ENCODE measurements at places on chromosomes 7 and 10. TPM values are rescaled to one million over a fixed set of nuclear protein-coding genes. Genes with fewer than 3 reads are reported as not detected.

- no peak for DNase-seq
Measured at GRCh38 chr10:72552857-72553256, 73.0 kb downstream of the MICU1 start.

The CYP3A4 gene
- total RNA-seq = not detected

- no peak for DNase-seq
Measured at GRCh38 chr7:155680864-155681263, 36.4 kb downstream of the RBM33 start.

DNA sequence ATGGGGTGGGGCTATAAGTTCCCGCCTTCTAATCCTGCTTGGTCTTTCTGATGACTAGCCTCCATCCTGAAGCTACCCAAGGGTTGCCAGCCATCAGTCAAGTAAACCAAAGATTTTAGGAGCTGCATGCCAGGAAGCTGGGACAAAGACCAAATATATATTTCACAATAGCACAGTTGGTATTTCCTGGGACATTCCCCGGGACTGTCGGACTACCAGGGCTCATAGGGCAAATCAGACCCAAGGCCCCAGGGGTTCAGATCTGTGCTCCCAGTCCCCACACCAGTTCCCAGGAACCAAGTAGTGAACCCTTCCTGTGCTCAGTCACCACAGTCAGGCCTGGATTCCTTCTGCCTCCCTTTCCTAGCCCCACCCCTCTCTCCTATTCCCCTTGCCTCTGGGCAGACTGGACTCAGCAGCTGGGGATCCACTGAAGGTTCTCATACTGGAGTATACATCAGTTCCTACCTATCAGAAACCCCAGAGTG lies 5.7 kb upstream of the CXCL12 start:
- peak; percentile 46 for DNase-seq

DNA sequence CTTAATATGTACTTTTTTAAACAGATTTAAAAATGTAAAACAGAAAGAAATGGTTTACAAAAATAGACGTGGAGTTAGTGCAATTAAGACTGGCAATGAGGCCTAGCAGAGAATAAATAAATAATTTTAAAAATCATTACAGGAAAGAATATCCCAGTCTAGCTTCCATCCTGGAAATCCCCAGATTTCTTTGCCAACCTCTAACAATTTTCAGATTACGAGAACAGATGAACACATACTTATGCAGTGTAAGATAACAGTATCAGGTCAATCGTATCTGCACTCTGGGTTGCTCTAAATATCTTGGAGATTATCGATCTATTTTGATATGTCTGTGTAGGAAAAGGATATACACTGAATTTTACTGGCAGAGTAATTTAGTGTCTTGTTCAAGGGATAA lies 210.5 kb downstream of the SEMA3A start:
- no peak for DNase-seq

The PAPOLB gene
- 0.26 TPM for total RNA-seq

DNA sequence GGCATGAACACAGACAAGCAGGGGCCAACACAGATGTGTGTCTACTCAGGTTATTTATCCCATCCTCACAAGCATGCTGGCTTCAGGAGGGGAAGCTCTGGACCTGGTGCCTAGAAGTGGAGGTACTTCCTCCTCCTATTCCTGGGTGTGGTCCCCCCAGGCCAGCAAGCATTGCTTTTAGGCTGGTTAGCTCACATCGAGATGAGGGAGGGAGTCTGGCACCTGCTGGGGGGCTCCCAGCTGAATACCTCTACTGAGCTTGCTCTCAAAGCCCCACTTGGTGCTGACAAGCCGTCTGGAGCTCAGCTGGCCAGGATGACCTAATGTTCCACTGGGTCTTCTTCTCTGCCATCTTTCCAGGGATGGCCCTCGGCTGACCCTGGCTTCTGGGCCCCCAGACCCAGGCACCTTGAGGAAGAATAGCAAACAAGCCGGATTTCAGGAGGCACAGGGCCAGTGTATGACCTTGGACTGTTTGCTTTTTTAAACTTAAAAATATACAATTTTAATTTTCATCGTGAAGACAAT lies 26.8 kb downstream of the FAM241B start:
- DNase-seq = no peak

DNA sequence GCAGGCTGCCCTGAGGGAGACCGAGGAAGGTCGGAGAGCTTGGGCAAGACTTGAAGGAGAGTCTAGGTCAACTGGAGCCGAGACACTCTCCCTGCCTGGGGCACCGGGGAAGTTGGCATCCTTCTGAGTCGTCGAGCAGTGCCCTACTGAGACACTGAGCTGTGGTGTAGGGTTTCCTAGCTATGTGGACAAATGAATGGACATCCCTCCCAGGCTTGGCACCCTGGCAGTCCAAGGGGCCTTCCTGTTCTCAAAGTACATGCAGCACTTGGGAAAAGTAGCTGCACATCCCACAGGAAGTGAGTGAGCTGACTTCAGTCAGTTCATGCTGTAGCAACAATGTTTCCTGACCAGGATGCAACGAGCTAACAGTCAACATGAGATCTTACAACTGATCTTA lies 57.2 kb upstream of the INPP5A start:
- peak; percentile 16 for DNase-seq

The GIMAP6 gene
- total RNA-seq = 49.2 TPM

- DNase-seq = no peak
Measured at GRCh38 chr7:14021069-14021468, 31.6 kb upstream of the ETV1 start.

DNA sequence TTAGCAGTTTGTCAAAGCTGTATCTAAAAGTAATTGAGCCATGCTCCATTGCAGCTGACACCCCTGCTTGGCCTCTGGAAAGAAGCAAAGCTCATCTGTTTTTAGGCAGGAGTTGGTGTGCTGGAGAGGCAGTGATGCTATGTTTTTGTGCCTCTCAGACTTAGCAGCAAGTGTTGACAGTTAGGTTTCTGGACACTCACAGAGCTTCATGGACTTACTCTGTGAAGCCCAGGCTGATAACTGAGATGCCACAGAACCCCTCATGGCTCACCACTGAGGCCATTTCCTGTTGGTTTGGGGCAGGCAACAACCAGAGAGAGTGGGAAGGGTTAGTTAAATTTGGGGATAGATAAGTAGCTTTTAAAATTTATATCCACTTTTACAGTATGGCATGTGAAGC lies 59.8 kb downstream of the BTAF1 start:
- no peak for DNase-seq

GRCh38 chr7:106767498-106768323 lies 97.4 kb upstream of the PIK3CG start:
- DNase-seq = no peak

DNA sequence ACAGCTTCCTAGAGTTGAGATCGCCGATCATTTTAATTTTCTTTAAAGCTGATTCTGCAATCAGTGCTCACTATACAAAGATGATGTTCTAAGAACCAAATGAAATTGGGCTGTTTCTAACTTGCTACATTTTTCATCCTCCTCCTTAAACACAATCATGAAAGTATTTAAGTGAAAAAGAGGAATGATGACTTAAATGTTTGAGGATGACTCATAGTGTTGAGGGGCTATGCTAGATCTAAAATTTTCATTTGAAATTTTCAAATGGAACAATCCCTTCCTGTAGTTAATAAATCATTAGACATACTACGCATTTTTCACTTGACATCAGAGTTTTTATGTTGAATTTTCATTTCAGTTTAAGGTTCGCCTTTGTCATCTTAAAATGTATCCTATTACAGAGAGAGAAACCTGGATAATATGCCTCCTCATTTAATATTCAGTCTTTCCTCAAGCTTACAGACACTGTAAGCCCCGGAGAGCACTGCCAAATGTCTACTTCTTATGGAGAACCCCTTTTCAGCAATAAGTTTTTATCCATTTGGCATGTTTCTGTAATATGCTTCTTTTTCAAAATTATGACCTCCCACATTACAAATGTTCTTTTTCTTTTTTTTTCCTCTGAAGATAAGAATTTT lies 499.6 kb downstream of the MAGI2 start:
- DNase-seq = no peak

GRCh38 chr7:87648316-87648715 lies 20.1 kb downstream of the RUNDC3B start:
- DNase-seq = no peak

GRCh38 chr7:10257438-10257837 lies 716.2 kb upstream of the PHF14 start:
- no peak for DNase-seq

The KAT6B gene
- 29.4 TPM for total RNA-seq

The EN2 gene
- not detected for total RNA-seq

GRCh38 chr10:103231047-103231551 lies 14.6 kb upstream of the RPEL1 start:
- no peak for DNase-seq
